ENCODE measurements at places on chromosomes 12 and 14.

DNA sequence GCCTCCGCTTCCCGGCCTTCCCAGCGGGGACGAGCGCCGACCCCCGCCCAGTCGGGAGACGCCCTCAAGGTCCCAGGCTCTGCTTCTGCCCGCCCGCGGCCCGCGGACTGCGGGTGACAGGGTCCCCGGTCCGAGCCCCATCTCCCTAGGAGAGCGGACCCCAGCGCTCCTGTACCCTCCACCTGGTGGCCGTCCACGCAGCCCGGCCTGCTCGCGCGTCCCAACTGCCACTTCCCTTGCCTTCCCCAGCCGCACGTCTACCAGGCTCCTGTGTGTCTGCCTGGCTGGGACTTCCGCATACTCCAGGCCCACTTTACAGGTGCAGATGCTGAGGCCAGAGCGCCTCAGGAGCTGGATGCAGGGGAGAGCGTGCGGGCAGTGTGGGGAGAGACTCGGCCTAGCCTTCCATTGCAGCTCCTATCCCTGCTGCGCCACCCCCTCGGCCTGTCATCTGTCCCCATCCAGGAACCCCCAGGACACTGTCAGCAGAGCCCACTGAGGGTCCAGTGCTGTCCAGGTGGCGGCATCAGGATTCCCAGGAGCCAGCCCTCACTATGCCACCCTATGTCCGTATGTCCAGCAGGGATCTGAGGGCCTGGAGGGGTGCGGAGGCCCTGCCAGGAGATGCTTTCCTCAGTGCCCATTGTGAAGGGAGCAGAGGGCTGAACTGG, 8.0 kb upstream of the ANKRD9 start:
- no peaks in the 10 kb centered on the region for H3K27me3 ChIP-seq
- no peak for DNase-seq
- peak overlapping the region; percentile 75 for H3K4me3 ChIP-seq
- H3K4me1 ChIP-seq = peaks cover 5% of the 10 kb centered on the region
- no peaks in the 10 kb centered on the region for H3K36me3 ChIP-seq

DNA sequence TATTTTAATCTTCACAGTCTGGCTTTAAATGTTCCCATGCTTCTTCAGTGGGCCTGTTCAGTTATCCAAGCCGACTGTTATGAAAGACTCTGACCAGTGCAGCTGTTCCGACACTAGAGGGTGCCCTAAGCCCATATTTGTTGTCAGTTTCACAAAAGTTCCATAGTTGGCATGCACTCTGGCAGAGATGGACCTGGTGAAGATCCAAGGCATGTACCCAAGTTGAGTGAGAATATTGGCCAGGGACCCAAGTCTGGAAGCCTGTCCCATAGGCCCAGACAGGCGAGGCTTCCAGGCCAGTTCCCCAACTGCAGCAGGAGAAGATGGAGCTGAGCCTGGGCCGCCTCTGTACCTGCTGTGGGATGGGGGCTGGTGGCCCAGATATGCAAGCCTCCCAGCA, 27.4 kb upstream of the GUCY2C start:
- no peak overlapping the region for H3K4me3 ChIP-seq
- no peaks in the 10 kb centered on the region for H3K27me3 ChIP-seq
- H3K36me3 ChIP-seq = no peaks in the 10 kb centered on the region
- H3K4me1 ChIP-seq = no peaks in the 10 kb centered on the region
- no peak overlapping the region for H3K27ac ChIP-seq

DNA sequence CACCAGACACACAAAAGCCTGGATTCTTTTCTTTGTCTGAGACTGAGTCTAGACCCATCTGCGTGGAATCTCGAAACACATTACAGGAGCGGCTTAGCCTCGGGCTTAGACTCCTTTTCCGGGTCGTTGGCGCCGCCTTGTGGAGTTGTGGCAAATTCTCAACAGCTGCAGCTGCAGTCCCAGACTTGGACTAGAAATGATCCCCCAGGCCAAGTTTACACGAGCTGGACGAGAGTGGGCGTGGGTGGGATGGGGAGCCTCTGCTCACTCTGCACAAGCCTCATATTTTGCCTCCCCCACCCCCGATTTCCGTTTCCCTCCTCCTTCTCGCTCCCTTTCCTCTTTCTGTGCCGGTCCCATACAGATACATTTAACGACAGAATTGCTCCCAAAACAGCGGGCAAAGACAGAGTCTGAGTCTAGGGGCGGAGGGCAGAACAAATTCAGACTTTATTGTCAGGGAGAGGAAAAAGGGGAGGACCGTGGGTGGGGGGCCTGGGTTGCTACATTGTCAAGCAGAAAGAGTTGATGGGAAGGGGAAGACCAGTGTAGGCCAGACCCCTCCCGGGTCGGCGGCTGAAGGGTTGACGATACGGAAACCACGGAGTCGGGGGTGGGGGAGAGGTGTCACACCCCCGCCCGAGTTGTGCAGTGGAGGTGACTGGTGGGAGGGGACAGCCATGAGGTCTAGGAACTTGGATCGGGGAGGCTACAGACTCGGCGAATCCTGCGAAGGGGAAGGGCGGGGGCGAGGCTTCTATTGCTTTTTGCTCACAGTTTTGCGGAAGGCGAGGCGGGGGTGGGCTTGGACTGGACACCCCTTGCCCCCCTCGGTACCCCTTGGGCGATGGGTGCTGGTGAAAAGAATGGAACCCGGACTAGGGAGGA, 4.7 kb upstream of the GPR84 start:
- no peaks in the 10 kb centered on the region for H3K36me3 ChIP-seq
- H3K4me1 ChIP-seq = peaks cover 20% of the 10 kb centered on the region
- DNase-seq = peak; percentile 96

- no peak for DNase-seq
- no peaks in the 10 kb centered on the region for H3K27me3 ChIP-seq
- no peak overlapping the region for H3K27ac ChIP-seq
- no peaks in the 10 kb centered on the region for H3K4me1 ChIP-seq
These were observed 223.2 kb downstream of the PPM1H start for GRCh38 chr12:62711631-62712241.

GRCh38 chr12:128420163-128420562, 153.2 kb downstream of the TMEM132C start:
- no peaks in the 10 kb centered on the region for H3K4me1 ChIP-seq
- no peak for DNase-seq
- no peaks in the 10 kb centered on the region for H3K36me3 ChIP-seq
- no peaks in the 10 kb centered on the region for H3K27me3 ChIP-seq
- no peak overlapping the region for H3K27ac ChIP-seq

DNA sequence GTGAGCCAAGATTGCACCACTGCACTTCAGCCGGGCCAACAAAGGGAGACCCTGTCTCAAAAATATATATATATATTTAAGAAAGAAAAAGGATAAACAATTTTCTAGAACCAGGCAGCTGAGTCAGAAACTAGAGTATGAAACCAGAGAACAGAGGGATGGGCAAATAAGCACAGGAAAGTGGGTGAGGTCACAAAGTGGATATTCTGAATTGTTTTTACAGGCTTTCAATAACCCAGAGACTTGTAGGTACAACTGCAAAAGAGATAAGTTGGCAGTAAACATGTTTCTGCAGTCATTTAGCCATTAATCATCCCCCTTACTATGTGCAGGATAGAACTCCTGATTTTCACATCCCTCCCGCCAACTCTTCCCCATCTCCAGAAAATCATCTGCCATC, 94.2 kb downstream of the BTG1 start:
- DNase-seq = no peak
- no peak overlapping the region for H3K27ac ChIP-seq

- no peak for DNase-seq
- H3K4me1 ChIP-seq = no peaks in the 10 kb centered on the region
- peaks cover 4% of the 10 kb centered on the region for H3K27me3 ChIP-seq
- H3K4me3 ChIP-seq = no peak overlapping the region
- H3K36me3 ChIP-seq = no peaks in the 10 kb centered on the region
These were observed 89.7 kb upstream of the MYL2 start for GRCh38 chr12:111010061-111010460.

GRCh38 chr12:124630791-124631313, 63.4 kb upstream of the NCOR2 start:
- no peak for DNase-seq
- H3K4me3 ChIP-seq = no peak overlapping the region
- no peaks in the 10 kb centered on the region for H3K36me3 ChIP-seq
- peaks cover 6% of the 10 kb centered on the region for H3K4me1 ChIP-seq
- no peaks in the 10 kb centered on the region for H3K27me3 ChIP-seq

GRCh38 chr14:74478996-74479635, 14.0 kb downstream of the NPC2 start:
- H3K27ac ChIP-seq = no peak overlapping the region
- no peak for DNase-seq
- H3K27me3 ChIP-seq = no peaks in the 10 kb centered on the region
- H3K4me3 ChIP-seq = no peak overlapping the region

DNA sequence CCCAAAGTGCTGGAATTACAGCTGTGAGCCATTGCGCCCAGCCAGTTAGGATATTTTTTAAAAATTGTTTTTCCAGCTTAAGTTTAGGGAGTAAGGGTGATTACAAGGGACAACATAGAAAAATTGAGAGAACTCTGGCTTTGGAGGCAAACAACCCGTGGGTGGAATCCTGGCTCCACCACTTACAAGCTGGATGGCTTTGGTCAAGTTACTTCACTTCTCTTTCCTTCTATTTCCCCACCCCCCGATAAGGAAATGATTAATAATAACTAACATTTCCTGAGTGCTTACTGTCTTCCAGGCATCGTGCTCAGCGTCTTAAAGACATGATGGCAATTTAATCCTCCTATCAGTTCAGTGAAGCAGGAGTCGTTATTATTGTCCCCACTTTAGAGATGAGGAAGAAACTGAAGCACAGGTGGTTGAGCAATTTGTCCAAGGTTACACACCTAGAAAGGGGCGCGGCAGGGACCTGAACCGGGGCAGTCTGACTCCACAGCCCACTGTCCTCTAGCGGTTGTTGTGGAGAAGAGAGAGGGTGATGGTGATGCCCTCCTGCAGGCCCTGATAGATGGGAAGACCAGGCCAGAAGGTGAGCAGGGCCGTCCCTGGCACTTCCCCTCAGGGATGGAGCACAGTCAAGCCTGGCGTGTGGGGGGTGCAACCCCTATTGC, 16.7 kb upstream of the FAIM2 start:
- no peaks in the 10 kb centered on the region for H3K27me3 ChIP-seq
- no peak overlapping the region for H3K4me3 ChIP-seq
- H3K4me1 ChIP-seq = no peaks in the 10 kb centered on the region
- no peak overlapping the region for H3K27ac ChIP-seq

DNA sequence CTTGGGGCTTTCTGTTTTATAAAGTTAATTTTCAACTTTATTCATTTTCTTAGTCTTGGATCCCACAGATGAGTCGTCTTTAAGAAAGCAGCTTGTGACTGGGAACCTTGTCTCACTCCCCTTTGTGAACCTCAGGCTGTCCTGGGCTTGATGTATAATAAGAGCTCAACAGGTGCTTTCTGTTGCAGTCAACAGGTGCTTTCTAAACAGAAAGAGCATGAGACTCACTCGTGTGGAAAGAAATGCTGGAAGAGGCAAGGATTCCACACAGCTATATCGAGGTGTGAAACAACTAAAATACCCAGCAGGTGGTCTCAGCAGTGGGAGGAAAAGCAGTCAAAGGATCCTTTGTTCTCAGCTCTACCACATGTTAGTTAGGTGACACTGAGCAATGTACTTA, 398.9 kb downstream of the EGLN3 start:
- H3K4me1 ChIP-seq = no peaks in the 10 kb centered on the region
- H3K27me3 ChIP-seq = peaks cover 3% of the 10 kb centered on the region
- no peak overlapping the region for H3K27ac ChIP-seq
- no peaks in the 10 kb centered on the region for H3K36me3 ChIP-seq

DNA sequence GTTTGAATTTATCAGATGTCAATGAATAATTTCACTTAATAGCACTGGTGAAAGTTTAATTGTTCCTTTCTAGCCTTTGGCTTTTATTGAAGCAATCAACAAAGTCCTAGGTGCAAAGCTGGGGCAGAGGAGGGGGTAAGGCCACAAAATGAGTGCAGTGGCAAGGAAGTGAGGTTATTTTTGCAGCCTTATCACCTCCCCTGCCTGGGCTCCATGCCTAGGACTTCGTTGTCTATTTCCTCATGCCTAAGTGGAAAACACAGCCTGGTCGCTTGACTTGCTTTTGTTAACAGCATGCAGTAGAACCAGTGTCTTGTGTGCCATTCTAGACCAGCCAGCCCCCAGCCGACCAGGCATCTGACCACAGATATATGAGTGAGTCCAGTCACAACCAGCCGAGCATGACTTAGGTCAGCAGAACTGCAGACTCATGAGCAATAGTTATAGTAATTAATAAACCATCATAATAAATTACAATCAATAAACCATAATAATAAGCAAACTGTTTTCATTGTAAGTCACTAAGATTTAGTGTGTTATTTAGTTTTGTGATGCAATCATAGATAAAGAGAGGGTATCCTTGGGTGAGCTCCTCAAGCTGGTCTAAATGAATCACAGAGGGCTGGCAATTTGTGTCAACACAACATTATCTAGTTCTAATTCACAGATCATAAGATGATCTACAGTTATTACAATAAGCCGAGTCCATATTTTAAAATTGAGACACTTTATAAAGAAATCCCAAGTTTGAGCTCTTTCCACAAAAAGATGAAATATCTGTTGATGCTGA, 156.8 kb downstream of the GLT1D1 start:
- DNase-seq = no peak
- H3K27me3 ChIP-seq = no peaks in the 10 kb centered on the region
- H3K4me1 ChIP-seq = no peaks in the 10 kb centered on the region
- no peak overlapping the region for H3K4me3 ChIP-seq

DNA sequence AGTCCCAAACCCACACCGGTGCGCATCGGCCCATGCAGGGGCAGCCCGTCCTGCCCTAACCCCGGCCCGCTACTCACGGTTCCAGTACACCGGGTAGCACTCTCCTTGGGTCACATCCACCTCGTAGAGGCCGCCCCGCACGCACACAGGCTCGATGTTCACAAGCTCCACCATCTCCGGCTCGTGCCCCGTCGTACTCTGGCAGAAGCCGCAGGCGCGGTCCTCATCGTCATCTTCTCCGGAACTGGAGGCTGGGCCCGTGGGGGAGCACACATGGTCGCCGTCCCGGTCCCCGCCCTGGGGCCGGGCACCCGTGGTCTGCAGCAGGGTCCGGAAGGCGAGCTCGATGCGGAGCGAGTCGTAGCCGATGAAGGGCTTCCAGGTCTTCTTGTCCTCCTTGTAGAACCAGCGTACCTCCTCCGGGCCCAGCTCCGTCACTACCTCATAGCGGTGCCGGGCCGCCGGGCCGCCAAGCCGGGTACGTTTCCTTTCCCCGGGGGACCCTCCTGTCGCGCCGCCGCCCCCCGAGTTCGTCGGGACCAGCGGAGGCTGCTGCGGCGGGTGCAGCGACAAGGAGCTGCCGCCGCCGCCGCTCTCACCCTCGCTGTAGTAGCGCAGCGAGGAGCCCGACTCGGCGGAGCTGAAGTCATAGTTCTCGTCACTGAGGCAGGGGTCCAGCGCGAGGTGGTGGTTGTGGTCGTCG, 788 bp downstream of the DDHD1 start:
- H3K4me1 ChIP-seq = peaks cover 11% of the 10 kb centered on the region
- H3K27ac ChIP-seq = peak overlapping the region; percentile 85
- DNase-seq = peak; percentile 74

DNA sequence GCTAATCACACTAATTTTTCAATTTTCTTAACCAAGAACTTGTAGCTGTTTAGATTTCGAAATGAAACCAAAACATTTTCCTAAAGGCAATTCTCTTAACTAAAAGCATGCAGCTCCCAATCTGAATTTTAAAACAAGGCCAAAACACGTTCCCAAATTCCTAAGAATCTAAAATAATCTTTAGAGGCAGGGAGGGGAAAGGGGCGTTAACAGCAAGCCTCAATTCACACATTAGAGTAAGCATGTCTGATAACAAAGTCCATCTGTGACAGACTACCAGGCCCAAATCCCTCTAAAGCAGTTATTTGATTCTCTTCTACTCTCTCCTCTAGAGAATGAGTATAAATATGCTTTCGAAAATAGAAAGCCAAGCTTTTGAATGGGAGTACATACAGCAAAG, 754 bp downstream of the ATG14 start:
- H3K4me3 ChIP-seq = peak overlapping the region; percentile 82
- no peaks in the 10 kb centered on the region for H3K27me3 ChIP-seq
- no peak for DNase-seq
- H3K4me1 ChIP-seq = peaks cover 27% of the 10 kb centered on the region

- H3K4me1 ChIP-seq = no peaks in the 10 kb centered on the region
- H3K27ac ChIP-seq = peak overlapping the region; percentile 16
- peak overlapping the region; percentile 70 for H3K4me3 ChIP-seq
These were observed 751 bp upstream of the GPRC5A start for GRCh38 chr12:12890543-12891079.
